ENCODE measurements at places on chromosomes 7 and 10.

- DNase-seq = peak; percentile 73
Observed at GRCh38 chr10:117134306-117135025, 3.6 kb downstream of the VAX1 start.

DNA sequence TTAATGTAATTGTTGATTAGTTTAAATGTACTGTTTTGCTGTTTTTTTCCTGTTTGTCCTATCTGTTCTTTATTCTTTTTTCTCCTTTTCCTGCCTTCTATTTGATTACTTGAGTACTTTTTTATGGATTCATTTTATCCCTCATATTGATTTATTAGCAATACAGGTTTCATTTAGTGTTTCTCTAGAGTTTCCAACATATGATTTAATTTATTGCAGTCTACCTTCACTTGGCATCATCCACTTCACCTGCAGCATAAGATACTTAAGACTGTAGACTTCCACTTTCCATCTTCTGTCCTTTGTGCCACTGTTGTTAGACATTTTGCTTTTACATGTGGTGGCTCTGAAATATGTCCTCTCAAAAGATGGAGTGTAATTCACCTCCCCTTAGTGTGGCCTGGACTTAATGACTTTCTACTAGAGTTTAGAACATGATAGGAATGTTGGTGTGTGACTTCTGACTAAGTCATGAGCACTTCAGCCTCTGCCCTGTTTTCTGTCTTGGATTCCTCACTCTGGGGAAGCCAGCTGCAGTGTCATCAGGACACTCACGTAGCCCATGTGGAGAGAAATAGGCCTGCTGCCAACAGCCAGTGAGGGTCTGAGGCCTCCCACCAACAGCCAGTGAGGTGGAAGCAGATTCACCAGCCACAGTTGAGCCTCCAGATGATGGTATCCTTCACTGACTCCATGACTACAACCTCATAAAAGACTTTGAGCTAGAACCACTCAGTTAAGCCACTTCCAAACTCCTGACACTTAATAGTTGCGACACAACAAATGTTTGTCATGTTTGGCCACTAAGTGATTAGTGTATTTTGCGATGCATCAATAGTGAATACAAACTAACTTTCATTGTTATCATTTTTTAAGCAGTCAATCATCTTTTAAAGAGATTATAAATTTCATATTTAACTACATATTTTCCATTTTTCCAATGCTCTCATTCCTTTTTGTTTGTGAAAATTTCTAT, 643.5 kb upstream of the DPP6 start:
- DNase-seq = no peak

GRCh38 chr7:108488768-108489538, 32.7 kb upstream of the NRCAM start:
- no peak for DNase-seq

DNA sequence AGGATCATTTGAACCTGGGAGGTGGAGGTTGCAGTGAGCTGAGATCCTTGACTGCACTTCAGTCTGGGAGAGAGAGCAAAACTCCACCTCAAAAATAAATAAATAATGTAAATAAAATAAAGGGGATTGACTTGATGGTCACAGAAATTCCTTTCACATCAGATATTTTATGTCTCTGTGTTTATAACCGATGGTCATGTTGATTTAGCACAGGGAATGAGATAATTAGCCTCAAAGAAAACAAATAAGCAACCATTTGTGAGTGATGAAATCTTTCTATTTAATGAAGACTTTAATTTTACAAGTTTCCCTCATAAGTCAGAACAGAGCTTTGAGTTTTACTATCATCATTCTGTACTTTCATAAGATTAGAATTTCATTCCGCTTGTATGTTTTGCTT, 64.8 kb upstream of the NUPR2 start:
- no peak for DNase-seq

GRCh38 chr10:106830006-106830405, 334.5 kb downstream of the SORCS1 start:
- DNase-seq = no peak

DNA sequence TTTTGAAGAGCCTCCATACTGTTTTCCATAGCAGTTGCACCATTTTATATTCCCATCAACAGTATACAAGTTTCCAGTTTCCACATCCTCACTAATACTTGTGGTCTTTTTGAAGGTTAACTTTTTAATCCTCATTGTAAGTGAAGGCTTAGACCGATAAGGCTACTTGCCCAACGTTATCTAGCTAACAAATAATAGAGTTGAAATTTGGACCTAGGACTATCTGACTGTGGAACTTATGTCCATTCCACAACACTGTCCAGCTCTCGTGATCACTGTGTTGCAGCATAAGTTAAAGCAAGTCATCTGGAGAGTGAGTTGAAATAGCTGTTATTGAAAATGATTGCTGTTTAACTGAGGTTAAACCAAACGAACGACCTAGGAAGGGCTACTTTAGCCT, 84.0 kb downstream of the ZNF92 start:
- DNase-seq = no peak

DNA sequence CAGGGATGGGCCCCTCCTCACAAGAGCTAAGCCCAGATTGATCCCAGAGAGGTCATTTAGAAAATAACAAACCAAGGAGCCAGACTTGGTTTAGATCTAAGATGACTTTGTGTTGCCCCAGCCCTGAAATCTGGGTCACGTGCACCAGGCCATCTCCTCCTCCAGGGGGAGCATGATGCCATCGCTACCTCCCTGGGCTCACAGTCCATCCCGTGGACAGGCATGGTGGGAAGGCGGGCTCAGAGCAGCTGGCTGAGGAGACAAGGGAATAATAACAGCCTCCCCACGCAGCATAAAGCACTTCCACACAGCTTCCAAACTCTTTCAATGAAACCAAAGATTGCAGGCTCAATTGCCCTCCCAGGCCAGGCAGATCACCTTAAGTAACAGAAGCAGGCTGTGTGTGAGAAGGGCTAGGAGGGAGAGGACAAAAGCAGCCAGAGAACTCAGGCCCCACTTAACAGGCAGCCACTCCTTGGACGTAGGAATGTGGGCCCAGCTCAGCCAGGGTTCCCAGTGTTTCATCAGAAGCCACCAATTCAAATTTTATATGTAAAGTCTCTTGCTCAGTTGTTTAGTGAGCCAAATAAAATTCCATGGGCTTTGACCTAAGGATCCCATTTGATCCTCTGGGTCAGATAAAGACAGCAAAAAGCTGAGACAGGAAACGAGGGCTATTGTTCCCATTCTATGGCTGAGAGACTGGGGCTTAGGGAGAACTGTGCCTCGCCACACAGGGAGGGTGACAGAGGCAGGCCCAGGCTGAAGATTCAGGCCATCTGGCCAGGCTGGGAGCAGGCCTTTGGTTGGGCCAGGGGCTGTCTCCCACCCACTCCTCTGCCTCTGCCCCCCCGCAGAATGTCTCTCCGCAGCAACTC, 100.2 kb downstream of the COL13A1 start:
- DNase-seq = peak; percentile 71

- no peak for DNase-seq
Observed at GRCh38 chr7:128697302-128697905, 25.3 kb downstream of the GARIN1A start.

DNA sequence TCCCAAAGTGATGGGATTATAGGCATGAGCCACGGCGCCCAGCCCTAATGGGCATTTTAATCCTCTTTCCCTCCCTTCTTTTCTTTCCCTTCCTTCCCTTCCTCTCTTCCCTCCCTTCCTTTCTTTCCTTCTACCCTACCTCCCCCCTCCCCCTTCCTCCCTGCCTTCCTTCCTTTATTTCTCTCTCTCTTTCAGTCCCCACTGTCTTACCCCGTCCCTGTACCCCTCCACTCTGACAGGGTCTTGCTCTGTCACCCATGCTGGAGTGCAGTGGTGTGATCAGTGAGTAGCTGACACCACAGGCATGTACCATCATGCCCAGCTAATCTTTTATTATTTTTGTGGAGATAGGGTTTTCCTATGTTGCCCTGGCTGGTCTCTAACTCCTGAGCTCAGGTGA, 24.2 kb downstream of the LCOR start:
- no peak for DNase-seq

DNA sequence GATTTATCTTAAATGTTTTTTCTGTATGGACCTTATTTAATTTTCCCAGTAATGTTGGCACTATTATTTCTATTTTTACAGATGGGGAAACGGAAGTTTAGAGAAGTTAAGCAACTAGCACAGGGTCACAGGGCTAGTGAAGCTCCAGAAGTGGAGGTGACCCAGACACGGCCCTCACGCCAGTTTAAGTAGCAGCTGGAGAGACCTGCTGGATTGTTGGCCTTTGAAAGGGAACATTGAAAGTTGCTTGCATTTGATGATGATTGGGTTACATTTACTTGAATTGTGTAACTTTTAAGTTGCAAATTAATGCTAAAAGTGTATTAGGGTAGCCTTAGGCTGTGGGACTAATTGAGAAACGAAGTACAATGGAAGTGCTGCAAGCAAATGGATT, 25.6 kb downstream of the CDK14 start:
- DNase-seq = no peak

DNA sequence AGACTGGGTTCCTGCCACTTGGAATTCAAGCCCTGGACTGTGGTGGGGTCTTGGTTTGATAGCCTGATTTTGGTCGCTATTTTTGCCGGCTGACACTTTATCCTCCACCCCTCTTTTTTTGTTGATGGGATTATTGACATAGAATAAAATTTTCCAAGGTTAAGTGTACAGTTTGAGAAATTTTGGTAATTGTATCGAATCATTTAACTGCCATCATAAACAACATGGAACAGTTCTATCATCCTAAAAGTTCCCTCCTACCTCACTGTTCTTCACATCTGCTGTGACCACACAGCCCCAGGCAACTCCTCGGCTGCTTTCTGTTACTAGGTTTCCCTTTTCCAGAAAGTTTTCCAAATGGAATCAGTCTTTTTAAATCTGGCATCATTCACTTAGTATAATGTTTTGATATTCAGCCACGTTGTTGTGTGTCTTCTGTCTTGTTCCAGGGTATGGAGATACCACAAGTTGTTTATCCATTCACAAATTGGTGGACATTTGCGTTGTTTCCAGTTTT, 50.6 kb upstream of the STEAP1B start:
- DNase-seq = no peak

DNA sequence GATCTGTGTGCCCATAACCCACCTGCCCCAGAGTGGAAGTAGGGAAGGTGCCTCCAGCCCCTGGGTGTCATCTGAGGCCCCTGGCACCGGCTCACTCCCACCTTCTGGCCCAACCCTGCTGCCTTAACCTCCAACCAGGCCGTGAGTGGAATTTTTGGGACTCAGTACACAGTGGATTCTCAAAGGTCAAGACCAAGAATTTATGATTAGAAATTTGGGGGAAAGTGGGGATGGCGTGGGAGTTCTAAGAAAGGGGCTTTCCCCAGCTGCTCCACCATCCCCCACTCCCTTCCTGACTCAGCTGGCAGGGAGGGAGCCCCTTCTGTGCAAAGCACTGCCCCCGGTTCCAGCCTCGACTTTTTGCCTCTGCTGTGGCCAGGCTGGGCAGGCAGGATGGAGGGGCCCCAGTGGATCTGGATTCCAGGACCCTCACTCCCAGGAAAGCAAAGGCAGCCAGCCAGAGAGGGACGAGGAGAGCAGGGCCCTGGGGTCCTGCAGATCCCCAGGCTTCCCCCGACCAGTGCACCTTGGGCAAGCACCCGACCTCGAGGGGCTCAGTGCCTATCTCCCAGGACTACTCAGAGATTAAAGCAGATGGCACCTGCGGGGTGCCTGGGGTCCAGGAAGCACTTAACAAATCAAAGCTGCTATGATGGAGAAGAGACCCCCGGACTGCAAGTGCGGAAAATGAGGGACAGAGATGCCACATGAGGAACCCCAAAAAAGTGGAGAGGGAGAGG, 12.8 kb downstream of the SPOCK2 start:
- DNase-seq = no peak

DNA sequence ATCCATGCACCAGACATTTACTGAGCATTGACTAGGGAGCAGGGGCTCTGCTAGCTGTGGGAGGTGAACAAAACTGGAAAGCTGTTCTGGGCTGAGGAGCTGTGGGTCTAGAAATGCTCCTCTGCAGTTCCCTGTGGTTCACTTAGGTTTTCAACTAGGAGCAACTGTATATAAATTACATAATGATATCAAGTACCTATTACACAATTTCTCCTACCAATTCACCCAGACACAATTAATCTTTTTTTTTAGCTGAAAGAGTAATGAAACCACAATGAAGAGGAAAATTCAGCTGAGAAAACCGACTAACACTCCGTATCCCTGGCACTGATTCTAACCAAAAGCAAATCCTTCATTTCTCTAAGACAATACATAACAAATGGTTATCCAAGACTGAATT, 39.4 kb downstream of the COL28A1 start:
- no peak for DNase-seq

DNA sequence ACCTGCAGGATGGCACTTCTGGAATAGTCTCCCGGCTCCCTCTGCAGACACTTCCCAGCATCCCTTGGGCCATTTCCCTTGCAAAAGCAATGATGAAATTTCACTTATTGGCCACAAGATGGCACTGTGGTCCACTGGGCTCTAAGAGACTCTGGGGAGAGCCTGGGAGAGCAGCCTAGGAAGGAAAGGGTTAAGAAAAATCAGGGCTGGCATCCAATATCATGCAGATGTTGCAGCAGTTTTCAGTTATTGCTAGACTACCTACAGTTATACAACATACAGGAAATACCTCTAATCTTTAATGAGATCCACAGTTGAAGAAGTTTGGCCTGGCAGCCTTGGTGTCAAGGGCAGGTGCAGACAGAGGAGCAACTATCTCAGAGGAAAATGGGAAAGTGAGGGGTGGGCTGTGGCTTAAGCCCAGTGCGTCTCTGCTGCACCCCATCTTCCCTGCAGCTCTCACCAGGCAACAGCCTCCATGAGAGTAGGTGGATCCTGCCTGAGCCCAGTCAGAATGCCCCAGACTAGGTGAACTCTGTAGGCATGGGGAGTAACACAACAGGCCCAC, 100.2 kb upstream of the PRSS58 start:
- peak; percentile 56 for DNase-seq

- no peak for DNase-seq
Observed at GRCh38 chr10:43197834-43198681, 59.8 kb downstream of the CSGALNACT2 start.

GRCh38 chr7:108328174-108328651, 128.0 kb downstream of the NRCAM start:
- DNase-seq = no peak

Measured in H1 (cell line).